ENCODE measurements at places on chromosomes 6 and 20. TPM values are rescaled to one million over a fixed set of nuclear protein-coding genes. Genes with fewer than 3 reads are reported as not detected.

DPPA5 gene
- total RNA-seq: not detected

MCCD1 gene
- total RNA-seq: not detected

DNA sequence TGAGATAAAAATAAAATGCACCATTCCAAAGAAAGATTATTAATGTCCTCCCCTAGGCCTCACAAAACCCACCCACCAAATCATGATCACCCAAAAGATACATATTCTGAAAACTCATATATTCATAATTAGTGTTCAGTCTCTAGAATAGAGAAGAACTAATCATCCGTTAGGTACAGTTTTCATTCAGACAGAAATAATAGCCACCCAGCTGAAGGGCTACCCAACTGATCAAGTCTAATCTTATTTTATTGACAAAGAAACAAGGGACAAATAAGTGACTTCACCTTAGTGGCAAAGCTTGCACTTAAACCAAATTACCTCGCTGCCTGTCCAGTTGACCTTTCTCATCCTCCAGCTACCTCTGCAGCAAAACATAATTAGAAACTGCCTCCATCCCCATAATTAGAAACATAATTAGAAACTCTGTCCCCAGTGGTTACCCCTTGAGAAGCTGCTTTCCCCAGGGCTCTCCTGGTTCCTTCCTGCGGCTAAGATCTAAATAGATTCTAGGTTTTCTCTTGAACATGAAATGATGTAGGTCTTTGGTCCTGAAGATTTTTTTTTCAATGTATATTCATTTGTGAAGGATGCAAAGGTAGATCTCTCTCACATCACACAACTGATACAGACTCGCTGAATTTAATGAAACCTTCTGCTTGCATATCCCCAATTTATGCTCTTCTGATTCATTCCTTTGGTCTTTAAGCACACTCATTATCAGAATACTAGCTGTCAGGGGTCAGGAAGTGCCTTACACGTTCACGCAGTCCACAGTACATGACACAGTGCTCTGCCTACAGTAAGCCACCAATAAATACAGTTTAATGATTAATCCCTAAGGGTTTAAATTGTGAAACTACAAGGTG is 46.3 kb downstream of the HBS1L start:
- DNase-seq: no peak

DNA sequence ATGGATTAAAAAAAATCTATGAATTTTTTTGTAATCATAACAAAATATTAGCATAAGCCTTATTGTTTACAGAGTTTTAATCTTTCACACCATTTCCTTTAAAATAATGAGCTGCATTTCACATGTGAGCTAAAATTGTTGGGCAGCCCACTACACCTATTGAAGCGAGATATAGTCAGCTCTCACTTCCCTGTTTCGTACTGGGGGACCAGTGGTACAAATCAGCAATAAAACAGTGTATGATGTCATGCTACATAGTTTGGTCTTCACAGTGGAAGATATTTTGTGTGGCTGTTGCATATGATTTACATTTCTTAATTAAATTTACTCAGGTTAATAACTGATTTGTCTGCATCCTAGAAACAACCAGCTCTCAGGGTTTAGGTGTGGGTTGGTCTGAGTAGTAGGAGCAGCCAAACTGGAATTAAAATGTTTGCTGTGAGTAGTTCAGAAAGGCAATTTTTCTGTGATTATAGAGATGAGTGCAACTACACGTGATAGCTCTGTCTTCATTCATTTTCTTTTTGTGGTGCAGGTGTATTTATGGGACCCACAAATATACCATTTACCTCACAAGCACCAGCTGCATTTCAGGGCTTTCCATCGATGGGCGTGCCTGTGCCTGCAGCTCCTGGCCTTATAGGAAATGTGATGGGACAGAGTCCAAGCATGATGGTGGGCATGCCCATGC is 99.3 kb downstream of the B3GAT2 start:
- no peak for DNase-seq

All from tibial nerve (tissue), 4 donors.